G401 (cell line): ENCODE measurements at places on chromosomes 2 and 18. TPM values are rescaled to one million over a fixed set of nuclear protein-coding genes. Genes with fewer than 3 reads are reported as not detected.

The STARD6 gene
- total RNA-seq, result not detected in 2 replicates

The GPR17 gene
- not detected in 2 replicates for total RNA-seq

The TUBA4B gene
- total RNA-seq, result not detected in 2 replicates

The D2HGDH gene
- 48.4 and 50.7 TPM in 2 replicates for total RNA-seq

The TMEM150A gene
- 20.3 and 20.7 TPM in 2 replicates for total RNA-seq

The RAD51AP2 gene
- not detected in 2 replicates for total RNA-seq

The MTX2 gene
- 48.7 and 57.6 TPM in 2 replicates for total RNA-seq
